ENCODE measurements at places on chromosomes 3 and 15. TPM values are rescaled to one million over a fixed set of nuclear protein-coding genes. Genes with fewer than 3 reads are reported as not detected.
A peak's percentile ranks its signal among the peaks of the same experiment; 100 is the strongest.

GRCh38 chr3:20999661-21000060 lies 751.3 kb downstream of the ZNF385D start:
- H3K4me3 ChIP-seq: no peak overlapping the region
- no peaks in the 10 kb centered on the region for H3K4me1 ChIP-seq
- no peak overlapping the region for H3K27ac ChIP-seq

GRCh38 chr3:134795746-134796280 lies 753 bp downstream of the EPHB1 start:
- H3K4me1 ChIP-seq: no peaks in the 10 kb centered on the region
- no peak overlapping the region for H3K27ac ChIP-seq
- DNase-seq: no peak
- no peaks in the 10 kb centered on the region for H3K36me3 ChIP-seq
- peaks cover 10% of the 10 kb centered on the region for H3K27me3 ChIP-seq
- H3K4me3 ChIP-seq: peak overlapping the region; percentile 59

The BUB1B gene
- total RNA-seq: 0.39 TPM

- no peaks in the 10 kb centered on the region for H3K36me3 ChIP-seq
- no peaks in the 10 kb centered on the region for H3K27me3 ChIP-seq
- DNase-seq: no peak
- no peaks in the 10 kb centered on the region for H3K4me1 ChIP-seq
- H3K27ac ChIP-seq: no peak overlapping the region
- no peak overlapping the region for H3K4me3 ChIP-seq
These were observed 51.4 kb downstream of the FAM43A start for GRCh38 chr3:194736896-194737600.

DNA sequence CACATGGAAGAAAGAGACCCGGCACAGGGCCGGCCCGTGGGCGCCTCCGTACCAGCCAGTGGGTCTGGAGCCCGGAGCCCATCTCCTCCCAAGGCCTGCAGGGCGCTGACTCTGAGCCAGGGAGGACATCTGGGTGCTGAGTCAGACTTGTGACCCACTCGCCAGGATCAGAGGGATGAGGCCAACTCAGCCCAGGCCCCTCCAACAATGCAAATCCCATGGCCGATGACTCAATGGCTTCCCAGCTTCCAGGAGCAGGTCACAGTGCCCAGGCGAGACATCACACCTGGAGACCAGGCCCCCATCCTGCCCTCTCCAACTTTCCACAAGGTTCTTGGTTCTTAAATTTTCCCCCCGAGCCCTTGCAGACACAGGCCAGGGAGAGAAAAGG lies 95.1 kb downstream of the LRIG1 start:
- no peak overlapping the region for H3K4me3 ChIP-seq
- H3K36me3 ChIP-seq: peaks cover 65% of the 10 kb centered on the region
- peak overlapping the region; percentile 52 for H3K27ac ChIP-seq

DNA sequence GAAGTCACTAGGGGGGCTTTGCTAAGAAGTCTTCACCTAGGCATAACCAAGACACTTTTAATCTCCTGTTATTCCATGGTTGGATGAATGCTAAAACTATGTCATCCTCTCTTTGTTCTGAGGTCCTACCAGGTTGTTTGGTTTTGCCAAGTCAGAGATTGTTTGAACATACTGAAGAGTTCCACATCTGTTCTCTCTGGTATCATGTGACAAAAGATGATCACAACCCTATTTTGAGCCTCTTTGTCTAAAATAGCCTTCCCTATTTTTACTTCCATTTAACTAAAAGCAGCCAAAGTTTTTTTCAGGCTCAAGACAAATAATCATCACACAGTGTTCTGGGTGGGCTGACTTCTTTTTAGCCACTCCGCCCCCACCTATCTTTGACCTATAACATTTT lies 218.4 kb upstream of the LMCD1 start:
- H3K4me3 ChIP-seq: no peak overlapping the region
- H3K4me1 ChIP-seq: no peaks in the 10 kb centered on the region
- DNase-seq: no peak

DNA sequence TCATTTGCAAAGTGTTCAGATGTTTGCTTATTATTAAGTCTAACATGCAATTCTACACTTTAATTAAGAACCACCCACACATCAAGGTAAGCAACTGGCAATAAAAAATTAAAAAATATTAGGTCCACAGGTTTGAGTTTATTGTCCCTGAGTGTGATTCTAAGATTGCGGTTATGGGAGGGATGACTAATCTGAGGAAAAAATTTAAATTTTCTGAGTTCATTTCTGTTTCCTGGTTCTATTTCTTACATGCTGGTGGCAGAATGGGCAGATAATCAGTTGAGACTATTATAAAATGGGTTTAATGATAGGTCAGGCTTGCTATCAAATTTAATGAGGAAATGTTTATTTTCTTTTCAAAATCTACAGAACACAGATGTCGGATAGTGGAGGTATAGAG lies 105.9 kb downstream of the TP63 start:
- H3K4me1 ChIP-seq: no peaks in the 10 kb centered on the region
- H3K27ac ChIP-seq: no peak overlapping the region
- no peaks in the 10 kb centered on the region for H3K36me3 ChIP-seq
- no peak overlapping the region for H3K4me3 ChIP-seq
- DNase-seq: no peak
- no peaks in the 10 kb centered on the region for H3K27me3 ChIP-seq

The SRGAP3 gene
- 5.0 TPM for total RNA-seq

GRCh38 chr3:66993082-66993481 lies 5.0 kb upstream of the KBTBD8 start:
- no peak overlapping the region for H3K4me3 ChIP-seq
- no peak for DNase-seq
- no peak overlapping the region for H3K27ac ChIP-seq

The ALPK3 gene
- 99.0 TPM for total RNA-seq

- H3K36me3 ChIP-seq: peaks cover 2% of the 10 kb centered on the region
- H3K27me3 ChIP-seq: no peaks in the 10 kb centered on the region
- H3K4me3 ChIP-seq: peak within 1 kb of the TSS; percentile 88
- DNase-seq: no peak
These were observed at the start of gene ARPIN for GRCh38 chr15:89912674-89913396. TSS of gene ARPIN (minus strand) at chr15:89912952. CDS start at chr15:89912835, 117 bp downstream.

All from right atrium auricular region (tissue), 2 donors.